ENCODE measurements at places on chromosomes 1 and 21. TPM values are rescaled to one million over a fixed set of nuclear protein-coding genes. Genes with fewer than 3 reads are reported as not detected.
A peak's percentile ranks its signal among the peaks of the same experiment; 100 is the strongest.

Gene MYBPH
- not detected for total RNA-seq

Gene PTPN7
- total RNA-seq: 144 TPM

Gene CASQ2
- total RNA-seq: not detected

Gene CHIA
- not detected for total RNA-seq

- DNase-seq: no peak
Measured at GRCh38 chr1:12490532-12491142, 127.4 kb downstream of the DHRS3 start.

GRCh38 chr21:25881524-25882376 lies 147.0 kb downstream of the GABPA start:
- DNase-seq: peak; percentile 43

DNA sequence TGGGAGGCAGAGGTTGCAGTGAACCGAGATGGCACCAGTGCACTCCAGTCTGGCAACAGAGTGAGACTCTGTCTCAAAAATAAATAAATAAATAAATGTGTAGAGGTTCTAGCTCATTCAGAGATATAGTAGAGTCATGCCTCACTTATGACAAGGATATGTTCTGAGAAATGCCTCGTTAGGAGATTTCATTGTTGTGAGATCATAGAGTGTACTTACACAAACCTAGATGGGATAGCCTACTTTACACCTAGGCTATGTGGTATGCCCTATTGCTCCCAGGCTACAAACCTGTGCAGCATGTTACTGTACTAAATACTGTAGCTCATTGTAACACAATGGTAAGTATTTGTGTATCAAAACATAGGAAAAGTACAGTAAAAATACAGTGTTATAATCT lies 155.3 kb upstream of the JUN start:
- DNase-seq: no peak

GRCh38 chr21:36183144-36183795 lies 26.6 kb downstream of the DOP1B start:
- DNase-seq: no peak

DNA sequence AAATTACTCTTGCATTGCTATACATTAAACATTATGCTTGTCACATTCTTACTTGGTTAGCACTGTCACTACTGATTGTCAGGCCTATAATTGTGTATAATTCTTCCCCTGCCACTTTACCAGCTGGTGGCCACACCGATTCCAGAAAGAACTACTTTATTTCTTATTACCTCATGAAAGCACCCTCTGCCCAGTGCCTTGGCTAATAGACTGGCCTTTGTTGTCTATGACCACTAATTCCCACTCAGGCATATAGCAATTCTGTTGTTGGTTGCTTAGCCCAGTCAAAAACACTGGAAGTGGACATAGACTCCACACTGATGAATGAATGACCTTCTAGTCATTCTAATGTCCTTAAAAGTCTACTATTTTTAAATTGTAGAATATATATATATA lies 35.6 kb downstream of the MRPL39 start:
- no peak for DNase-seq

- no peak for DNase-seq
Measured at GRCh38 chr1:9315411-9316079, 22.9 kb downstream of the SPSB1 start.

DNA sequence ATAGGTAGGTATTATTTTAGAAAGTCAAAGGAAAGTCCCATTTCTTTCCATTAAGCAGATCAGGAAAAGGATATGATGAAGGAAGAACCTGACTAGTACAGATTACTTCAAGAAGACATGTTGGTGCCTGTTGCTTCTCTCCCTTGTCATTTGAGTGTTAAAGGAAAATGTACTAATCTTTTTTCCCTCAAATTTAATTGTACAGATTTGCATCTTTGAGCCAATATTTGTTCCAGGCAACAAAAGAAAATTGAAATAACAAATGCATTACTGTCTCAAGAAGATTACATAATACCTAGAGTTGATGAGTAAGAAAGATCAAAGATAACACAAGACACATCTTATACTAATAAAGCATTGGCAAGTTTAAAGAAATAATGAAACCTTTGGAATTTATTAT lies 566.9 kb upstream of the ZP4 start:
- no peak for DNase-seq

DNA sequence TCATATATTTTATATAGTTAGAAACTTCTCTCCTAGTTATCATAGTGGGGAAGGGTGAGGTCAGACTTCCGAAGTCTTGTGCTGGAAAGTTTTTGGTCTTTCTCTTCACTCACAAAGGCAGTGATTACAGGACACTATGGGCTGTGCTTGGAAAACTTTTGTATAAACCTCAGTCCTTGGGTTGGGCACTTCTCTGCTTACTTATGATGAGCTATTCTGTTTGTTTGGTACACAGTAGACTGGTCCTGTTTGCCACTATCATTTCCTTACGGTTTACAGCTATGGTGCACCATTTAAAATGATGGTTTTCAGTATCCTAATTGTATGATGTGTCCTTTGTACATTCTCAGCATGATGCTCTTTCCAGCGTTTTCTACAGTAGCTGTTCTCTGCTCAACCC lies 75.5 kb downstream of the MAP3K7CL start:
- DNase-seq: no peak

DNA sequence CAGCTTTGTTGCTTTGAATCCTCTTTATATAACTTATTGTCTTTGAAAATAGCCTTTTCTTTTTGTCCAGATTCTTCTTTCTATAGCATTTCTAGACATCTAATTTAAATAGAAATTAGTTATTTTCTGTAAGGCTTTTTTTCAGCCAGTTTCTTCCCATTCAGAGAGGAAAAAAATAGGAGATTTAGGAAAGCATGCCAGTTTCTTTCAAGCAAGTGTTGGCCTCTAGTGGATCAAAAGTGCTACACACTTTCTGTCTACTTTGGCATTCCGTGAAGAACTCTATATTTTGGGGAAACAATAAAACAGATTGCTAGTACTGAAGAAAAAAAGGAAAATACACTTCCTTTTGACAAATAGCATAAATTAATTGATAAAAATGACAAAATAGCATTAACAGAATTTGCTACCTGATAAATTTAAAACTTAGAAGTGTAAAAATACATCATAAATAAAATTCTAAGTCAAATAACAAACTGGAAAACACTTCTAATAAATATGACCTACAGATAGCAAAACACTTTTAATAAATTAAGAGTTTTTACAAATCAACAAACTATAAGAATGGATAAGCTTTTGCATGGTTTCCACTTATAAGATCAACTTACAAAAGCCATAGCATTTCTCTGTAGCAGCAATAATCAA lies 13.1 kb upstream of the EXO1 start:
- no peak for DNase-seq

DNA sequence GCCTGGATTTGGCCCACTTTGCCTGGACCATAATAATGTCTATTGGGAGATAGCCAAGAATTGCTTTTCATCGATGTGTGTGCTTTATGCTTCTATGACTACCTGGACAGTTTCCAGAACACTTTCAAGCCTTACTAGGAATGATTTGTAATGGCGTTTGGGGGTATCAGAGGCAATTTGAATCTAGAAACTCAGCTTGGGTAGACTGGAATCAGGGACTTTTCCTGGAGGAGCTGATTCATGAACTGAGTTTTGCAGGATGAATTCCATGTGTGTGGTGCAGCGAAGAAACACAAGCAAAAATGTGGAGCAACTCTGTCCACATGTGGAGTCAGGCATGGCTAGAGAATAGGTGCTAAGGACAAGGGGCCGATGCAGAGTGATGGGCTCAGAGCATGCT lies 11.9 kb upstream of the TMEM61 start:
- DNase-seq: no peak

All from CD4-positive, alpha-beta T cell (primary cell).